ENCODE measurements at places on chromosomes 5 and 9.

DNA sequence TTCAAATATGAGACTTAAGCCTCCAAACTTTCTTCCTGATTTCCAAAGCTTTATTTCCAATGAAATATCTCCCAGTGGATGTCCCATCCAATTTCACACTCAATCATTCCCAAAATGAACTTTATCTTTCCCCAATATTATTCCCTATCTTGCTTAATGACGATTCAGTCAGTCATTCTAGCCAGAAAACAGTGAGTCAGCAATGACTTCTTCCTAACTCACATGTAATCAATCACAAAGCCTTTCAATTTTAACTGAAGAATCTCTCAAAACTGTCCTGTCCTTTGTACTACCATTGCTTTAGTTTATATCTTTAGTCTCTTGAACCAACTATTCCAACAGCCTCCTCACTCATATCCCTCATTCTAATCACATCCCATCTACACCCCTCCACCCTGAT, 34.9 kb downstream of the NSA2 start:
- no peak for DNase-seq

DNA sequence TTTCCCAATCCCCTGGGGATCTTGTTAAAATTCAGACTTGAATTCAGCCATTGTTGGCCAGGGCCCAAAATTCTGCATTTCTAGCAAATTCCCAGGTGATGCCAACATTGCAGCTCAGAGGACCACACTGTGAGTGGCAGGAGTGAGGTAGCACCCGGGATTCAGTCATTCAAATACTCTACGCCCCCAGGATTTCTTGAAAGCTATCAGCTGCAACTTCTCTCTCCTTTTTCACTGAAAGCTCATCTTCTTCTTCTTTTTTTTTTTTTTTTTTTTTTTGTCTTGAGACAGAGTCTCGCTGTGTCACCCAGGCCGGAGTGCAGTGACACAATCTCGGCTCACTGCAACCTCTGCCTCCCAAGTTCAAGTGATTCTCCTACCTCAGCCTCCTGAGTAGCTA, 19.3 kb upstream of the ANKH start:
- no peak for DNase-seq

DNA sequence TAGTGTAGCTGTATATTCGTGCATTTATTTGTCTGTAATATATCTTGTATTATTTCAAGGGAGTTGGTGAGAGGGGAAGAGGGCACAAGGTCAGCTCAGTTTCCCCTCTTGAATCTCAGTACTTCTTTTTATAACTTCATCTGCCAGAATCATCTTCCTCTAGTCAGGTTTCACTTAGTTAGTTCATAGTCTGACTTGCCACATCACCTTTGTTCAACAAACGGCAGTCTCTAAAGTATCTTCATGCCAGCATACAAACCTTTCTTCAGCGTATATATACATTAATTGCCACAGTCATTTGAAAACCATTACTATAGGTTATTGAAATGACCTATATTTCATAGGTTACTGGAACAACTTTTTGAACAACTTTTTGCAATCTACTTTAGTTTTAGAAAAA, 1.6 kb downstream of the ECM2 start:
- no peak for DNase-seq

GRCh38 chr9:96435345-96435744, 14.6 kb upstream of the HABP4 start:
- DNase-seq, result no peak

GRCh38 chr5:15926586-15926985, 253.0 kb downstream of the MARCHF11 start:
- no peak for DNase-seq

DNA sequence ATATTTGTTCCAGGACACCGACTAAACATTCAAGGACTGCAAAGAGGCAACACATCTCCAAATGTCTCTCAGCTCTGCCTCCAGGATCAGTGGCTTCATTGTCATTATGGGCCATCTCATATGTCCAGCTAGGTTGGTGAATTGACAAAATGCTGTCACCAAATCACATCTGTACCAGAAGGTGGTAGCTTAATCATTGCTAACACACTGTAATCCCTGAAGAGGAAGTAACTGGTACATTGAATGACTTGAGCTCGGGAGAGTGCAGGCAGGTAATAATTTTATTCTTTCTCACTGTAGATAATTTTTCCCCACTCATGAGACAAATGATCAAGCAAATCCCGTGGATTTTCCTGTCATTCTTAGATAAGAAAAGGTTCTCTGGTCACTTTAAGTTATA, 169.8 kb downstream of the SEMA6A start:
- DNase-seq, result no peak

GRCh38 chr5:1864896-1865440, 17.8 kb downstream of the IRX4 start:
- no peak for DNase-seq

DNA sequence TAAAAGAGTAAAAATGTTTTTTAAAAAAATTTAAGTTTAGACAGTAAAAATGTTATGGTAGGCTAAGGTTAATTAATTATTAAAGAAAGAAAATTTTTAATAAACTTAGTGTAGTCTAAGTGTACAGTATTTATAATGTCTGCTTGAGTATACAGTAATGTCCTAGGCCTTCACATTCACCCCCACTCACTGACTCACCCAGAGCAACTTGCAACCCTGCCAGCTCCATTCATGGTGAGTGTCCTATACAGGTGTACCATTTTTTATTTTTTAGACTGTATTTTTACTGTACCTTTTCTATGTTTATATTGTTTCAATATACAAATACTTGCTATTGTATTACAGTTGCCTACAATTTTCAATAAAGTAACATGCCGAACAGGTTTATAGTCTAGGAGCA, 234.1 kb downstream of the AUH start:
- no peak for DNase-seq

GRCh38 chr9:106526716-106527204, 336.2 kb upstream of the ZNF462 start:
- DNase-seq, result no peak

DNA sequence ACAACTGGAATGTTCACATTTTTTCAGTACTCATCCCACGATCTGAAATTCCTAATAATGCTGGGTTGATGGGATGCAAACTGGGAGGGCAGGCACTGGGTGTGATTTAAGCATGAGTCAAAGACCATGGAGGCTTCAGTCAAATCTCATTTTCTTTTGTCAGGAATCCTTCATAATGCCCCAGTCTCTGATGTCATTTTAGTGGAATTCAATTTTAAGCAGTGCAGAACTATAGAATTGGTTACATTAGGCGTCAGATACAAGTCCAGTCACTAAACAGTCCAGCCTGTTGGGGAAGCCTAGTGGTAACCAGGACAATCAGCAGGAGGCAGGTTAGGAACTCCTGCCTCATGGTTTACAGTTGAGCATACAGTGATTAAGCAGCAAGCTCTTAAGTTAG, 41.0 kb upstream of the TMEM215 start:
- DNase-seq, result no peak

- DNase-seq, result no peak
Measured at GRCh38 chr9:133647765-133648469, 11.8 kb downstream of the DBH start.

- no peak for DNase-seq
Measured at GRCh38 chr5:12611132-12611531, 706.9 kb upstream of the CTNND2 start.

GRCh38 chr5:178433273-178433775, 156.9 kb downstream of the COL23A1 start:
- no peak for DNase-seq

DNA sequence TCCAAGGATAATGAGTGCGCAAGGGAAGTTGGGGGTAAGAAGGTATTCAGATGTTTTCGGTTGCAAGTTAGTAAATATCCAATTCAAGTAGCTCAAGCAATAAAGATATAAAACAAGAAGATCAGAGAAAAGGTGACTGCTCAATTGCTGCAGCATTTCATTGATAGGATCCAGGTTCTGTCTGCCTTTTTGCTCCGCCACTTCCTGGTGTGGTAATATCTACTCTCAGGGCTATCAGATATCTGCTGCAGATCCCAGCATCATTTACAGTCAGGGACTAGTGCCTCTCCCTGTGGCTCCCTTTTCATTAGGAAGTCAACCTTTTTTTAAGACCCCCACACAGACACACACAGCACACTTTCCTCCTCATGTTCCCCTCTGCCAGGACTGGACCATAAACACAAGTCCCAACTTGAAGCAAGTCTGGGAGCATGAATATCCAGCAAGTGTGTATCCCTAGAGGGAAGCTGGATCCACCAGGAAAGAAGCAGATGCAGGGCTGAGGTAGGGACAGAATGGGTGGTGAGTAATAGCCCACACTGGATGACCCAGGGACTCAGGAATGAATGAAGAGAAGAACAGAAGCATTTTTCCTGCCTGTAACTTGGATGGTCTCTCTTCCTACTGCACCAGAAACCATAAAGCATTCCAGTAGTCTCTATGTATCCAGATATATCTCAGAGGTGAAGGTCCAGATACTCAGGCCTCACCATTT, 53.7 kb downstream of the ZNF622 start:
- DNase-seq, result no peak

- no peak for DNase-seq
Measured at GRCh38 chr9:134972140-134972539, 54.4 kb upstream of the FCN1 start.

- no peak for DNase-seq
Measured at GRCh38 chr9:37197158-37198038, 77.0 kb downstream of the ZCCHC7 start.

GRCh38 chr5:9699681-9700080, 69.5 kb upstream of the TAS2R1 start:
- no peak for DNase-seq

GRCh38 chr5:95697781-95698681, 15.2 kb upstream of the SPATA9 start:
- DNase-seq, result no peak

GRCh38 chr9:11915699-11916098, 777.5 kb upstream of the TYRP1 start:
- no peak for DNase-seq

DNA sequence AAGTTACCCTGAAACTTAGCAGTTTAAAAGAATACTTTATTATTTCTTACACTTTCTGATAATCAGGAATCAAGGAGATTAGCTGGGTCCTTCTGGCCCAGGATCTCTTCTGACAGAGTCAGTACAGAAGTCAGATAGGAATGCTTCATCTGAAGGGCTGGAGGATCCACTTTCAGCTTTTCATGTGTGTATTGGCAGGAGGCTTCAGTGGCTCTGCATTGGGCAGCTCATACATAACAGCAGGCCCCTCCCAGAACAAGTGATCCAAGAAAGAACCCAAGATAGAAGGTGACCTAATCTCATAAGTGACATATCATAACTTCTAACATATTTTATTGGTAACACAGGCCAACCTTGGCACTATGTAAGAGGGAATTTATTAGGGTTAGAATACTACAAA, 258.4 kb downstream of the HCN1 start:
- no peak for DNase-seq

DNA sequence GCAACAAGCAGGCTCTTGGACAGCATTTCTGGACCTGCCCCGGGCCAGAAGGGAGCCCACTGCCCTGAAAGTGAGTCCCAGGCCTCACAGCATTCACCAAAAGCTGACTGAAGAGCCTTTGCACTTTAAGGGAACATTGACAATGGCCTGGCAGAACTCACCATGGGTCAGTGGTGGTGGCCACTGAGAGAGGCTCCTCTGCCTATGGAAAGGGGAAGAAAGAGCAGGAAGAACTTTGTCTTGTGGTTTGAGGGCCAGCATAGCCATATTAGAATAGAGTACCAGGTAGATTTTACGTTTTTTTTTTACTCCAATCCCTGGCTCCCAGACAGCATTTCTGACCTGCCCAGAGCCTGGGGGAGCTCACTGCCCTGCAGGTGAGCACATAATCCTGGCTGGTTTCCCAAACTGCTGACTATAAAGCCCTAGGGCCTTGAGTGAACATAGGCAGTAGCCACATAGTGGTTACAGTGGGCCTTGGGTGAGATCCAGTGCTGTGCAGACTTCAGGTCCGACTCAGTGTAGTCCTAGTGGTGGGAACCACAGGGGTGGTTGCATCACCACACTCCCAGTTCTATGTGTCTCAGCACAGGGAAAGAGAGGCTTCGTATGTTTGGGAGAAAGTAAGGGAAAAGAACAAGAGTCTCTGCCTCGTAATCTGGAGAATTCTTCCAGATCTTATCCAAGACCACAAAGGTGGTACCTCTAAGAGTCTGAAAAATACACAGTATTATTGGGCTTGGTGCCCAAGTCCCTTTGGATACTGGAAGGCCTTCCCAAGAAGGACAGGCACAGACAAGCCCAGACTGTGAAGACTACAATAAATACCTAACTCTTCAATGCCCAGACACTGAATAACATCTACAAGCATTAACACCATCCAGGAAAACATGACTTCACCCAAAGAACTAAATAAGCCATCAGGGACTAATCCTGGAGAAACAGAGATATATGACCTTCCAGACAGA, 89.5 kb downstream of the TSSK1B start:
- no peak for DNase-seq

DNA sequence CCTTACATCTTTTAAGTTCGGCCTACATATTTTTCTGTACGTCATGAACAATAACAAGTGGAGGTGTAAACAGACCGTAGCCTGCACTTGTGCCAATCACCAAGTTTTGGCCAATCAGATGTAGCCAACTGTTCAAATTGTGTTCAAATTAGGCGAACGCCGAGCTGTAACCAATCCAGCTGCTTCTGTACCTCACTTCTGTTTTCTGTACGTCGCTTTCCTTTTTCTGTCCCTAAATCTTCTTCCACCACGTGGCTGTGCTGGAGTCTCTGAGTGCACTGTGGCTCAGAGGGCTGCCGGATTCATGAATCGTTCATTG, 26.4 kb downstream of the TRIM14 start:
- DNase-seq, result no peak

DNA sequence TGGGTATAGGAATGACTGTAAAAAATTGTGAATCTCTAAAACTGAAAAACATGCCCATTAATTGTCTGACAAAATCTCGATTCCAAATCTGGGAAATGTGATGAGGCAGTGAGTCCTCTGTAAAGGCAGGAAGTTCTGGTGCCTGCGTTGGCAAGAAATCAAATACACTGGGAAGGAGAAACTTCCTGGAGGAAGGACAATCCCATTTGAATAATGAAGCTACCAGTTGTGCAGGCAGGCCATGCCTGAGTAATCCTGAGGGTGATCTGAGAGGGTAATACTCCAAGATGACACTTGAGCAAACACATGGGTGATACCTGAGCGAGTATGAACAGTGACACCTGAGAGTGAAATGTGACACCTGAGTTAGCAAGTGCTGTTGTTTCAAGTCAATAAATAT, 49.7 kb downstream of the KIF24 start:
- DNase-seq, result no peak

GRCh38 chr9:71765693-71766092, 2.6 kb downstream of the CEMIP2 start:
- DNase-seq, result no peak

DNA sequence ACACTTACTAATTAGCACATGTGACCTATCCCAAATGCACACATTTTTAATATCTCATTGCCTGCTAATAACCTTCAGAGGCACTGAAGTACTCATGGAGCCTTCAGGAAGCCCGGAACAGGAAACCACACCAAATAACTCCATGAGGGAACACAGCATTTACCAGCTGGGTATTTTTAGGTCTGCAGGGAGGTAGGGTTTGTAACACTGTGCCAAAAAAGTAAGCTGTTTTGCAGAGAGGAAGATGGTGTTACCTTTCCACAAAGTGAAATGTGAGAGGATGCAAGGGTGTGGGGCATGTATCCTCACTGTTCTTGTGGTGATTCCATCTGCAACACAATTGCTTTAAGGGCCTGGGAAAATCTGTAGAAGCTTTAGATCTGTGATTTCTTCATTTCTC, 64.4 kb downstream of the NUDT12 start:
- no peak for DNase-seq

GRCh38 chr5:74686962-74687751, 2.1 kb downstream of the HEXB start:
- DNase-seq, result no peak
